ENCODE measurements at places on chromosomes 5 and 9.
A peak's percentile ranks its signal among the peaks of the same experiment; 100 is the strongest.

GRCh38 chr9:133454325-133454724 is 5.5 kb upstream of the CACFD1 start:
- DNase-seq = no peak

GRCh38 chr5:89613222-89613956 is 730.4 kb upstream of the MEF2C start:
- no peak for DNase-seq

DNA sequence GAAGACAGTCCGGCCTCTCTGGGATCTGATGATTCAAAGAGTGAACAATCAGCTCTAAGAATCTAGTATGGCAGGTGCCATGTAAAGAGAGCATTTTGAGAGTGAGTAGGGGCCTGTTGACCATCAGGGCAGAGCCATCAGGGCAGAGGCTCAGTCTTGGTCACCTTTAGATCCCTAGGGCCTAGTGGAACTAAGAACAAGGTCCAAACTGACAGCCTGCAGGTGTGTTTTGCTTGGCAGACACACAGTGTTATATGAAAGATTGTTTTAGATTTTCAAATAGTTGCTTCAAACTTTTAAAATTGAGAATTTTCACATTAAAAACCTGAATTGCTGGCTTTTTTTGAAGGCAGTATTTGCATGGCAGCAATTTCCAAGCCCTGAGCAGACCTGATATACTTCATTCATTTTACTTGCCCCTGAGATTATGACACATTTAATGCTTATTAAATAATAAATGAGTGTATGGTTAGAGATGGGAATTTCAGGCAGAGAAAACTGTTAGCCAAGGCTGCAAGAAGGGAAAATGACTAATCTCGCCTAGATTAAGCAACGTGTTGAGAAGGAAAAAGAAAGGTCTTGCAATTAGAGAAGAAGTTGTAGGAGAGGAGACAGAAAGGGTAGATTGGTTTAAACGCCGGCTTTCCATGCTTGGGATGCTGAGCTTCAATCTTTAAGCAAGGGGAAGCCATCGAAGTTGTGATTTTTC is 279.6 kb downstream of the ARRDC3 start:
- DNase-seq = no peak

- DNase-seq = no peak
Measured at GRCh38 chr9:130837002-130837511, 2.0 kb downstream of the ABL1 start.

- no peak for DNase-seq
Measured at GRCh38 chr9:98107926-98108325, 11.1 kb downstream of the TRIM14 start.

DNA sequence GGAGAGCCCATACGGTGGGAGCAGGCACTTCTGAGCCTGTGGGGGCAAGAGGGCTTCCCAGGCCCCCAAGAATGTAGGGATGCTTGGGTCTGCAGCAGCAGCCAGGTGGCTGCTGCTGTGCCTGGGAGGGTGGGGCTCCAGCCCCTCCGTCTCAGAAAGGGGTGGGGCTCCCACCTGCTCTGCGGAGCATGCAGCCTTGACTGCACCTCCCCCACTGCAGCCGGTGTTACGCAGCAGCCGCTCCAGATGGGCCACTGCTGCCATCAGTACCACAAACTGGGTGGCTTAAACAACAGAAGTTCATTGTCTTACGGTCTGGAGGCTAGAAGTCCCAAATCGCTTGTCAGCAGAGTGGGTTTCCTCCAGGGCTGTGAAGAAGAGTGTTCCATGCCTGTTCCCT is 365.5 kb downstream of the TMEM38B start:
- no peak for DNase-seq

- DNase-seq = no peak
Measured at GRCh38 chr5:32100691-32101302, 73.3 kb downstream of the GOLPH3 start.

DNA sequence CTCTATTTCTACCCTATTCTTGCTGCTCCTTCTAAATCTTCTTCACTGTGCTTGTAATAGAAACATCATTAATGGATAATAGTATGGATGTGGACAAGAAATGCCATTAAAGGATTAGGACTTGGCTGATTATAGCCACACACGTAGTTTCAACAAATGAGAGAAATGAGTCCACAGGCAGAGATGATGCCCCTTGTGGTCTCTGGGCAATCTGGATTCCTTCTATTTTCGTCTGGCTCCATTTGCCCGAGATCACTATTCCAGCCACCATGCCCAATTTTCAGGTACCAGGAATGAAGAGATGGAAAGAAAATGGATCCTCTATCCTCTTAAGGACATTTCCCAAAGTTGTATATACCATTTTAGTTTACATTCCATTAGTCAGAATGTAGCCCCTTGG is 13.2 kb downstream of the VLDLR start:
- no peak for DNase-seq

DNA sequence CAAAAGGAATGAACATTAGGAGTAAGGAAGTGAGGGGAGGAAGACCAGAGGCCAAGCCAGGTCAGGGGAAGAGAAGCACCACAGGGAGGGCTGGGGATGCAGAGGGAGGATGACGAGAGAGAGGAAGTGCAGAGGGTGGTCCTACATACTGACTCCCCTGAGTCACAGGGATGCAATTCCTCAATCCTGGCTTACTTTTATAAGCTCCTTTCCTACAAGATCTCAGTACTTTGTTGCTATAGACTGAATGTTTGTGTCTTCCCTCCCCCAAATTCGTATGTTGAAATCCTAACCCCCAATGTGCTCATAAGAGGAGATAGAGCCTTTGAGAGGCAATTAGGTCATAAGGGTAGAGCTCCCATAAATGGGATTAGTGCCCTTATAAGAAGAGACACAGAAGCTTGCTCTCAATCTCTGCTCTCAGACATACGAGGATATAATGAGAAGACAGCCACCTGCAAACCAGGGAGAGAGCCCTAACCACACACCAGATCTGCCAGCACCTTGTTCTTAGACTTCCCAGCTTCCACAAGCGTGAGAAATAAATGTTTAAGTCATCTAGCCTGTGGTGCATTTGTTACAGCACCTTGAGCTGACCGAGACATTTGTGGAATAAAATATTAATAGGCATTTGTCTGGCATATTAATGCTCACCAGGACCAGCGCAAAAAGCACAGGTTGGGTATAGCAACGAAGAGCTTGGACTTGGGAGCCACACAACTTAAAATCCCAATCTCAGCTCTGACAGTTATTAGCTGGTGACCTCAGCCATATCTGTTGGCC is 33.4 kb downstream of the GCNT4 start:
- no peak for DNase-seq

- DNase-seq = no peak
Measured at GRCh38 chr5:143536364-143536763, 132.9 kb upstream of the NR3C1 start.

DNA sequence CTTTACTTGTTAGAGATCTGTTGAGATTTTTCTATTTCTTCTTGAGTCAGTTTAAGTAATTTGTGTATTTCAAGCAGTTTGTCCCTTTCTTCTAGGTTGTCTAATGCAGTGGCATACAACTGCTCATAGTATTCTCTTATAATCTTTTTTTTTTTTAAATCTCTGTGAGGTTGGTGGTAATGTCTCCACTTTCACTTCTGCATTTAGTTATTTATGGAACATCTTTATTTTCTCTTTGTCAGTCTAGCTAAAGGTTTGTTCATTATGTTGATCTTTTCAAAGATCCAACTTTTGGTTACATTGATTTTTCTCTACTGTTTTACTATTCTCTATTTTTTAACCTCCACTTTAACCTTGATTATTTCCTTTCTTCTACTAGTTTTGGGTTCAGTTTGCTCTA is 13.8 kb downstream of the FOXE1 start:
- no peak for DNase-seq

- peak; percentile 34 for DNase-seq
Measured at GRCh38 chr9:113996531-113997001, 81.5 kb downstream of the AMBP start.

DNA sequence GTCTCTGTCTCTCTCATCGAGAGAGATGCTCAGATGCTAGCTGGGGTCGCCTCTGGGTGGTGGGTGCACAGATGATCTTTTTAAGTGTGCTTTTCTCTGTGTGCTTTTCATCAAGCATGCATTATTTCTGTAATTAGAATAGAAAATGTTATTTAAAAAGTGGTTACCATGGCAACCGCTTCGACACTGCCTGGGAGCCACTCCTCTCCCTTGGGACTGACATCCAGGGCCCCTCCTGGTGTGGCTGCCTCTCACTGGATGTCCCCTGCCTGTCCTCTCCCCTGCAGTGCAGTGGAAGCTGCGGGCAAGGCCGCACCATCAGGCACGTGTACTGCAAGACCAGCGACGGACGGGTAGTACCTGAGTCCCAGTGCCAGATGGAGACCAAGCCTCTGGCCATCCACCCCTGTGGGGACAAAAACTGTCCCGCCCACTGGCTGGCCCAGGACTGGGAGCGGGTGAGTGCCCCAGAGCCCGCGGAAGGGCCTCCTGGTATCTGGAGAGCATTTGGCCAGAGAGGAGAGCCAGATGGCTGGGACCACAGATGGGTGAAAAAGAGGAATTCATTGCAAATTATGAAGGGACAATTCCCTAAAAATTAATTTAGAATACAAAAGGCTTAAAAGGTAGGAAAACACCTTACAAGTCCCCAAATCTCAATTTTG is 34.7 kb downstream of the ADAMTSL2 start:
- no peak for DNase-seq

- no peak for DNase-seq
Measured at GRCh38 chr5:116482394-116482793, 92.2 kb downstream of the SEMA6A start.

- no peak for DNase-seq
Measured at GRCh38 chr5:88940713-88941112, 57.7 kb upstream of the MEF2C start.

GRCh38 chr5:98904780-98905179 is 24.0 kb downstream of the CHD1 start:
- no peak for DNase-seq

GRCh38 chr5:59769832-59770231 is 123.7 kb downstream of the PDE4D start:
- no peak for DNase-seq

GRCh38 chr9:114198249-114199040 is 43.1 kb downstream of the COL27A1 start:
- DNase-seq = no peak

DNA sequence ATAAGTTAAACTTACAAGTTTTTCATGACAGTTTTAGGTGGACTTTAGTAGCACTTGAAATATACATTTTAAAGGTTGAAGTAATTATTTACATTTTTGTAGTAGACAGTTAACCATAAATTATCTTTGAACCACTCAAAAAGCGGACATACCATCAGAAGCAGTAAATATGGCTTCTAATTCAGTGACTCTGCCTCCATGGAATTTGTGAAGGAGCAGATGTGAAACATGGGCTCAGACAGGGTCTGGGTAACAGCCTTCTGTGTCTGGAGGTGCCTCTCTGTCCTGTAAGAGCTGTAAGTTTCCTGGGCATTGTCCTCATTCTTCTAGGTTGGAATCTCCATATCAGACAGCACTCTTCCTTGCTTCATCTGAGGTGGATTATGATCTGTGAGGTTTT is 12.4 kb downstream of the RLN2 start:
- no peak for DNase-seq

GRCh38 chr5:9197881-9198260 is 348.0 kb downstream of the SEMA5A start:
- no peak for DNase-seq

- DNase-seq = no peak
Measured at GRCh38 chr5:102211165-102211564, 84.9 kb downstream of the SLCO4C1 start.

DNA sequence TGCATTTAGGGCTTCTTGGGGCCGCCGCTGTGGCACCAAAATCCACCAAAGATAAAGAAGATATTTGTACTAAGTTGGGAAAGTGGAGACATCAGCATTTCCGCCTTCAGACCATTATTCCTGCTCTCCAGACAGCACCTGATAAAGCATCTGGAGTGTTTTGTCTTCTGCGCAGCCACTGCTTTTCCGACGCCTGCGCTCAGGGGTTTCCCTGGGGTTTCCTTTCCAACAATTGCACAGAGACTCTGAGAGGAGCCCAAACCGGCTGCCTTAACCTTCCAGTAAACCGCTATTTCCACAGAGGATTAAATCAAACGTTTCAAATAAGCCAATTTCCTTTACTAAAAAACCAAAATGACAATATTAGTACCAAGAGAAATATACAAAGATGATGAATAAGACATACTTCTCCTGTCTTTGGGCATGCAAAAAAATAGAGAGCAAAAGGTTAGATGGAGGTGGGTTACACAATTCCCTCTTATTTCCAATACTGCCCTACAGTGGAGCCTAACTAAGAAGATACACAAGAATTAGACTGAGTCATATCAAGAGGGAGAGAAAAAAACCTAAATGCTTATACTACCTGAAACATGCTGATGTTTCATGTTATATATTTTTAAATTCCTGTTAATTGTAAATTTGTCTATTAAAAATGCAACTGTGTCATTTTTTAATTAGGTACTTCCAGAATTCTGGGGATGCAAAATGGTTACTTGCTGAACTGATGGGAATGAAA is 98.4 kb downstream of the MAPKAP1 start:
- no peak for DNase-seq

- DNase-seq = no peak
Measured at GRCh38 chr5:60916646-60917045, 28.2 kb downstream of the ERCC8 start.

- DNase-seq = peak; percentile 40
Measured at GRCh38 chr5:170312666-170313065, 15.1 kb upstream of the LCP2 start.

DNA sequence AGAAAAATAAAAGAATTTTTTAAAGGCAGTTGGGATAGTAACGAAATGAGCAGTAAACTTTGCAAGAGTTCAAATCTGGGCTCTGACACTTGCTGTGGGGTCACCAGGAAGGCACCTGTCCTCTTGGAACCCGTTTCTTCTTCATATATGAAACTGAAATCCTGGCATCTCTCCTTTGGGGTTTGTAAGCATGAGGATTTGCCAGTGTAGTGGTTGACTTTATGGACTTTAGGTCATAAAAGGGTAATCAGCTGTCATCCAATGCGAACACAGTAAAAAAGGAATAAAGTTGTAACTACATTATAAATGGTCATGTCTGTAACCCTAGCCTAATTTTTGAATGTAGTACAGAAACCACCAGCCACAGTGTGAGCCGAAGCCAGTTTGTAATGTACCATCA is 1.3 kb downstream of the RAB14 start:
- no peak for DNase-seq

GRCh38 chr5:174825587-174825986 is 101.2 kb downstream of the MSX2 start:
- DNase-seq = no peak

DNA sequence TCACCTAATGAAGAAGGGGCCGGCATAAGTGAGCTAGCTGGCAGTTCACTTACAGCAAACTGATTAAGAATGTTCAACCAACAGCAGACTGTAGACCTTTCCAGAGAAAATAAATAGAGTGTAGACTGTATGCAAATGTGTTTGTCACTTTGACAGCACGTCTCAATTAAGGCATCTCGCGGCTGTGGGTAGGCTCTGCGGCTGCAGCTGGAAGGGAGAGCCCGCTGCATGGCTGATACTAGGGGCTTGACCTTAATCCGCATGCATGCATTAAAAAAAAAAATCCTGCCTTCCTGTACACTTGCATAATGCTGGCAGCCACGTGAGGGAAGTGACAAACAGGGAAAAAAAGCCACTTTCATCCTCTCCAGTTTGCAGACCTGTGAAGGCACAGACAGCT is 82.3 kb downstream of the CRB2 start:
- peak; percentile 30 for DNase-seq
